ENCODE measurements at places on chromosomes 2 and 18.

GRCh38 chr2:27245626-27246025 lies 17.2 kb downstream of the SLC30A3 start:
- peak; percentile 13 for DNase-seq

DNA sequence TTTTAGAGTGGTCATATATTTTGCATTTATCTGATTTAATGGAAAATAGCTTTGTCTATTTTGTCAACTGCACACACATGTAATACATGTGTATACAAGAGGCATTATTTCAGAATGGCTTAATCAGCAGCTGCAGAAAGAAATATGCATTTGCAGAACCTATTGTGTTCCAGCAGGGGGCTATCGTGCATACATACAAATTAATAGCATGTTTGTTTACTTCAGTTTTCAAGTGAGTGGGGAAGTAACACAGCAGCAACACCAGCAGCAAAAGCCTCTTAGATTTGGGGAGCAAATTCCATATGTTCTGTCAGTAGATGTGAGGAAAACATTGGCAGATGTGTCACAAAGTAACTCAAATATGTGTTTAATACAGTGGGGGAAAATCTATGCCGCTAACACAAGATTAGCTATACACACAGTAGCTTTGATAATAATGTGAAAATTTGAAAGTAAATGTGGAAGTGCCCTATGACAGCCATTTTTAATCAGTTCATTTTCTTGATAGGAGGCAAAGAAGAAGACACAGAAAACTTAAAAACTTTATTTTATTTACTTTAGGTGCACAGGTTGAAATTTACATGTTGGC lies 218.1 kb downstream of the WDR7 start:
- peak; percentile 26 for DNase-seq

GRCh38 chr18:23138471-23138870 lies 3.2 kb downstream of the CABLES1 start:
- DNase-seq = no peak

GRCh38 chr2:181646415-181646987 lies 10.4 kb downstream of the CERKL start:
- DNase-seq = no peak

- no peak for DNase-seq
Measured at GRCh38 chr2:72824224-72824842, 1.5 kb downstream of the EXOC6B start.

DNA sequence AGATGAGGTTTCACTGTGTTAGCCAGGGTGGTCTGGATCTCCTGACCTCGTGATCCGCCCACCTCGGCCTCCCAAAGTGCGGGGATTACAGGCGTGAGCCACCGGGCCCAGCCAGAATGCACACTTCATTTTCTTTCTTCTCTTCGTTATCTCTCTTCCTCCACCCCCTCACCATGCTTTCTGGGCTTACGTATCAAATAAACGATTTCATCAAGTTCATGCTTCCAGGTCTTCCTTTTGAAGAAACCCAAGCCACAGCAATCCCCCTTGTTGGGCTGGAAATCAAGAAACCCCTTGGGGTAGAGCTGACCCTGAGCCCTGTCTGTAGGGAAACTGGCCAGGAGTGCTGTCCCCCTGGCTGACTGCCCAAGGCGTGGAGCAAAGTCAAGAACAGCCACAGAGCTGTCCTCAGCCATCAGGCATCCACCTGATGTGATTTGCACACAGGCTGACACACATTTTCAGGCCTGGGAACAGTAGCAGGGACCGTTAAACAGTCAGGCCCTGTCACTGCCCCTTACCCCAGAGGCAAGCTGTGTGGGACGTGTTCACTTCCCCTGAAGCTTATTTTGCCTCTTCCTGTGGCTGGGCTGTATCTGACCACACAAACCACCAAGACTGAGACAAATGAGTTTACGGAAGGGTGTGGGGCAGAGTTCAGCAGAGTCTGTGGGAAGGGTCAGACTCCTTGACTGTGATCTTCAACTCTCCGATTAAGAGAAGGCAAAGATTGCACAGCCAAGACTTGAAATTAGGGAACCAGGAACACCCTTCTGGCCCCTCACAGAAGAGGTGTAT lies 15.1 kb upstream of the NMUR1 start:
- no peak for DNase-seq

- DNase-seq = peak; percentile 34
Measured at GRCh38 chr18:12074736-12075135, 18.9 kb upstream of the ANKRD62 start.

DNA sequence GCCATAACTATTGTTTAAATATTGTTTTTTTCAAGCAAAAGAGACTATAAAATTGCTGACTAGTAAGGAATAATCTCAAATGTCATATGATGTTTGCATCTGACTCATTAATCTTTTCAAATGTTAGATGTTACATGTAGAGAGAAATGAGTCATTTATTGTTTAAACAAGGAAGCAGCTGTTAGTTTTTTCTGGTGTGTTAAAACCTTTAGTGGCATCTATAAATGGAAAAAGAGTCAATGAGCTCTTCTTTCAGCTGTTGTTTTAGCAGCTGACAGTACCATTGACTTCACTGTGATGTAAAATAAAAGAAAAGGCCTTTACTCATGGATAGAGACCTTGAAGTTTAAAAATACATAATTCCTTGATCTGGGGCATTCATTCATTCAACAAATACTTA lies 1.8 kb upstream of the KLHL41 start:
- no peak for DNase-seq

DNA sequence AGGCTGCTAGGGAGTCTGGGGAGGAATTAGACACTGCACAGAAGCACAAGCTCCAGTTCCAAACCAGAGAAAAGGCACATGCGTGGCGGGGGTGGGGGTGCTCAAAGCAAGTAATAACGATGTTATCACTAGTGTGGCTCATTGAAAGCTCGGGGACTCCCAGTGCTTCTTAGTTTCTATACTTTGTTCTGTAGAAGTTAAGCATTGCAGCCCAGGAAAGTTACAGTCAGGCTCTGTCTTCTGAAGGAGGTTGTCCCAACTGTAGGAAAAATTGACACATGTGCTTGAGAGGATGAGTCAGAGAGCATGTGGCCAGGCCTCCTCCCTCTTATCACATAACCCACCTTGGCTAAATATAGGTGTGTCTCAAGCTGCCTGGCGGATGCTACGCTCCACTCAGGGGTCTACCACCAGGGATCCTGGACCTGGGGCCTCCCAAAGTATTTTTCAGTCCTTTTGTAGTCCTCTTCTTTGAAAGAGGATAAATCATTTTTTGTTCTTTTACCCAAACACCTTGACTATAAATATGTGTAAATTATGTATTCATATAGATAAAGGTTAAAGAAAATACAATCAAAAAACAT lies 3.8 kb downstream of the GALNT5 start:
- no peak for DNase-seq

GRCh38 chr2:42944779-42945415 lies 152.5 kb upstream of the HAAO start:
- DNase-seq = no peak

DNA sequence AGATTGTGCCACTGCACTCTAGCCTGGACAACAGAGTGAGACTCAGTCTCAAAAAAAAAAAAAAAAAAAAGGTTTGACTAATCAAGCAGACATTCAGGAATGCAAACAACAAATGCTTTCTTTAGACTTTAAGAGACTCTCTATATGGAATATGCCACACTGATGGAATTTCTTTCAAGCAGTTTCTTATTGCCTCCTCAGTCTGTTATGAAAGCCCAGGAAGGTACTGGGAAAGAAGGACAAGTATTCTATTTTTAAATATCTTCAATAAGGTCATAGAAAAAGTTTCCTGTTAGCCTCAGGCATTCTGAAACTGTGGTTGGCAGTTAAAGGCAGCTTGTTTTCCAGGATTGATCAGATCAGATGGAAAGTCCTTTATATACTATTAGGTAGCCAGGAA lies 241.6 kb downstream of the PIK3C3 start:
- DNase-seq = no peak

DNA sequence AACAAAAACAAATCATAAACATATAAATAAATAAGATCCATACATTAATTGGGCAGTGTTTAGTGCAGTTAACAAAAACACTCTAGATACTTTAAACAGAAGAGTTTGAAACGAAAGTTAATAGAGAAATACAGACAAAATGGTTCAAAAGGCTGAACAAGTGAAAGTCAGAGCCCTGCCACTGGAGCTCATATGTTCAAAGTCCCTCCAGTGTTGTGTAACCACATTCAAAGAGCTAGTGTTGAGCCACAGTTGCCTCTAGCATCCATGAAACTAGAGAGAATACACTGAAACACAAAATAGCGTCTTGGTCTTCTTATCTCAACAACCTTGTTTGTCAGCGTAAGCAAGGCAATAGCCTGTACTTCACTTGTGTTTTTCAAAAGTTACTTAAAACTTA lies 1309.8 kb upstream of the NRXN1 start:
- DNase-seq = no peak

- no peak for DNase-seq
Measured at GRCh38 chr18:31497404-31497835, 557 bp upstream of the DSG2 start.

GRCh38 chr2:162012565-162013058 lies 61.4 kb downstream of the DPP4 start:
- no peak for DNase-seq

GRCh38 chr2:186348200-186348599 lies 137.9 kb upstream of the ZC3H15 start:
- DNase-seq = no peak

- no peak for DNase-seq
Measured at GRCh38 chr2:111702804-111703196, 181.2 kb downstream of the ANAPC1 start.

- no peak for DNase-seq
Measured at GRCh38 chr2:31547485-31547884, 33.3 kb downstream of the SRD5A2 start.

DNA sequence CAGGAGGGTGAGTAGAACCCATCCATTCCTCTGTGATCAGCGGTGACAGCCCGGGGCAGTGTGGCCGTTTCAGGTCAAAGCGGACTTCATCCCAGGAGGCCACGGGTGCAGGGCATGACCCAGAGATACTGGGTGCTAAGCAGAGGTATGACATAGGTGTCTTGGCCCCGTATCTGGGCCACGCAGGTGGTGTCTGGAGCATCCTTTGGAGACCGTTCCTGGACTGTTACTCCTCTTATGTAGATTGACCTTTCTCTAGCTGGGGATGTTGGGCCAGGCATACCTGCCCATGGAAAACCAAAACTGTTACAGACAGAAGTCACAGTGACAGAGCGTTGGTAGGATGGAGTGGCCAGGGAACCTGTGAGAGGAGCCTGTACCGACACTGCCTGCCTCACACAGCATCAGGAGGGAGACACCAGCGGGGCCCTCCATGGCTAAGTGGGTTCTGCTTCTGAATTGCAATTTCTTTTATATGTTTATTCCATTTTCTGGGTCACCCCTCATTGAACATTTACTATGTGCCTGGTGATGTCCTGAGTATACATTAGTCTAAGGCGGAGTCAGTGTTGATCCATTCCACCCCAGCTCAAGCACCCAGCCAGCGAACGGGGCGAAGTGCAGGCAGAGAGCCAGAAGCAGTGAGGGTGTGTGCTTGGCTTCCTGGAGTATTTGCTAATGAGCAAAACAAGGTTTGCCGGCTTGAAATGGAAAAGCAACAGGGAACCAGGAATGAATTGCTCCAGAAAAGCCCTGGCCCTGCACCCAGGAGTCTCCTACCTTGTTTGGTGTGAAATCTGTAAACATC lies 141.7 kb downstream of the SH3RF3 start:
- no peak for DNase-seq

DNA sequence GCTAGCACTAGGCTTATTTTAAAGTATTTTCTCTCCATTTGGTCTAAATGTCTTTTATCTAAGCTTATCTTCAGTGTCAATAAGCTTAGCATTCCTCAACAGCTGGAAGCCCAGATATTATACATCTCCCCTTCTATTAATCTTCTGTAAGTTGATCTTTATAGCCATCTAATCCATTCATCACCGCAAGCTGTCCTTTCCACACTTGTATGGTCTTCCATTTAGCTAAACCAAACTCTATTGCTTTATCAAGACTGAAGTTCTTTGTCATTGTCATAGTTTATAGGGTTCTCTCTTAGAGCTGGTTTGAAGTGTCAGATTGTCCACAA lies 101.3 kb upstream of the GPR45 start:
- DNase-seq = no peak

GRCh38 chr2:128277961-128278681 lies 40.5 kb downstream of the HS6ST1 start:
- no peak for DNase-seq

- no peak for DNase-seq
Measured at GRCh38 chr2:239951825-239952224, 73.3 kb downstream of the NDUFA10 start.

GRCh38 chr18:13139885-13140450 lies 78.6 kb upstream of the LDLRAD4 start:
- no peak for DNase-seq

DNA sequence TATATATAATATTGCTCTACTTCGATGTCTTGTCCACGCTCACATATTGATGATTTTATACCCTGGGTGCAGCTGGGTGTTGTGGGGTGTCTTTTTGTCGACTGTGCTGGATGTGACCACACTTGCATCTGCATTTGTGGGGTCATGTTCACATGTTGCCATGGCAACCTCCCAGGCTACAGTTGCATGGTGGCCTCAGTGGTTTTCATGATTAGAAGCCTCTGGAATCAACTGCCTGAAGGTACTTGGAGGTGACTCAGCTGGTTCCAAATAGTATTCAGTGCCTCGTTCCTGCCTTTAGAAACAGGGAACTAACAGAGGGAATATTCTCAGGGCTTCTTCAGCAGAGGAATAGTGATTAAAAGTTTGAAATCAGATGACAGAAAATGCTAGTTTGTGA lies 166.3 kb upstream of the NYAP2 start:
- no peak for DNase-seq

DNA sequence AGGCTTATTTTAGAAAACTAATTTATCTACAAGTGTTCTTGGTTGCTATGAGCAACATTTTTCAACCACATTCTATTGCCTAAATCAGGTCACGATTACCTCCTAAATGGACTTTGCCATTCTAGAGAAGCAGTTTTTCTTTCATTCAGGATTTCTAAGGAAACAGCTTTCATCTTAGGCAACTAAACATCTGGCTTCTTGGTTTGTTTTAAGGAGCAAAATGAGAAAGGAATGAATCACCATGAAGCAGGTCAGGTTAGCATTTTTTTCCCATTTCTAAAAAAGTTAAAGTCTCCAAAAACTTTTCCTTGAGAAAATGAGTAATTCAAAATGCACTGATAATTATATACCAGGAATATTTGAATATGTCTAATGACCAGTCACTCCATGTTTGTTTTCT lies 114.8 kb downstream of the GAREM1 start:
- DNase-seq = no peak

- no peak for DNase-seq
Measured at GRCh38 chr2:33313039-33313438, 163.4 kb upstream of the RASGRP3 start.

GRCh38 chr2:68100189-68100588 lies 37.4 kb upstream of the C1D start:
- no peak for DNase-seq

GRCh38 chr2:47086054-47086471 lies 69.0 kb downstream of the STPG4 start:
- no peak for DNase-seq

GRCh38 chr2:128237911-128238697 lies 80.6 kb downstream of the HS6ST1 start:
- DNase-seq = no peak

Measured in forelimb muscle (tissue), 1 donor.